ENCODE measurements at places on chromosomes 2 and 18.
A peak's percentile ranks its signal among the peaks of the same experiment; 100 is the strongest.

DNA sequence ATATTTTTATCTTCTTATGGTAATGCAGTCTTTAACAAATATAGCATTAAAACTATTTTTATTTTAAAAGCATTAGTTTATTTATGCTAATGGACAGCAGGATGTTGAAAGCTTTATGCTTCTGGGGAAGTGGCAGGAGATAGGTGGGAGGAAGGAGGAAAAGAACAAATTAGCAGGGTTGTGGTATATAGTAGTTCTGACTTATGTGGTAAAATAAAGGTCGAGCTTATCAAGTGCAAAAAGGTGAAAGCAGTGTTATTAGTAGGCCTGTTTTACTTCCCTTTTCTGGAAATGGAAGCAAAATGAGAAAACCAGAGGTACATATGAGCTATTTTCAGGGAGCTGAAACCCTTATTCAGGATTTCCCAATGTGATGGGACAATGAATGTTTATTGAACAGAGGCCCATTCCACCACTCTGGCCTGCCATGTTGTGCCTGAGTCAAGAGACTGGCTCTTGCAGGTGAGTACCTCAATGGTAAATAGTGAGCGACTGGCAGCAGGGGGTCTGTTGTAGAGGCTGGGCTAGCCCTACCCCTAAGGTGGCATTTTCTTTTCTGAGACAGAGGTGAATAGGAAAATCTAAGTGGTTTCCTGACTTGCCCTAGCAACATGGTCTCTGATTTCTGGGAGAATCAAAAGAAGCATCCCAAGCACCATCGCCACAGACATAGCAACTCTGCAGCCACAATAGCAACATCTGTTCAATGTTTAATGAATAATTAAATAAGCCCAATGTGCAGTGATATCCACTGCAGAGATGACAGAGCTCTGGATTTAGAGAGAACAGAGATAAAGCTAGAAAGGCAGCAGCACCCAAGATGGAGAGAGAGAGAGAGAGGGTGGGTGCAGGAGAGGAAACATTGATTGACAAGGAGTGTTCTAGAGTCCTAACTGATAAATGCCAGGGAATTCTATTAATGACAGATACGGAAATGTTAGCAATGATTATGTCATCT lies 119.7 kb downstream of the UPP2 start:
- DNase-seq, result no peak

- no peak for DNase-seq
Observed at GRCh38 chr2:8290771-8291352, 391.0 kb upstream of the ID2 start.

- no peak for DNase-seq
Observed at GRCh38 chr2:66601624-66602023, 166.7 kb downstream of the MEIS1 start.

DNA sequence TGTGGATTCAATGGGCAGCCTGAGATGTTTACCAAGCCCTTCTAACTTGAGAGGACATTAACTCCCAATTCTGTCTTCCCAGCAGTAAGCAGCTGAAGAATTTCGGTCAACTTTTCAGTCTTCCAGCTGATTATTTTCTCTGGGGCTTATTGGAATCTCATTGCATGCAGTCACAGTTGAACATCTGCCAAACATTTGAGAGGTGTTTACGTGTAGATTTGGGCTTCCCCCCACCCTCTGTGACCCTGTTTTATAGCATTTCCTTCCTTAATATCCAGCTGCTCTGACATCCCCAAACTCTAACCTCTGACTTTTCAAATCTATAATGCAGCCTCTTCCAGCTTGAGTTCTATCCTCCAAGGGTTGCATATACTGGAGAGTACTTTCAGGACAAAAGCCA lies 16.5 kb upstream of the VIT start:
- DNase-seq, result no peak

DNA sequence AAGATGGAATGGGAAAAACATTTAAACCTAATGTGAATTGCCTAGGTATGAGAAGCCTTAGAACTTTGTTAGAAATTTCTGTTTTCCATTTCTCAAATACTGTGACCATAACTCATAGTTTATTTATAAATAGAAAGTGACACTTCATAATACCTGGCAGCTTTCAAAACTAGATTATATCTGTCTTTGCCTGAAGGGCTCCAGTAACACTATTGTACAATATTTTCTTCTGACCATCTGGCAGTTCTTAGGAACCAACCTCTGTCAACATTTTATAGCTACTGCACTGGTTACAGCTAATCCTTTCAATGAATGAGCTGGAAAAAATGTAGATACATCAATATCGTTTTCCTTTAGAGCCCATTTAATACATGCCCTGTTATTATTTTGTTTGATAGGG lies 237.4 kb downstream of the CAMKMT start:
- peak; percentile 7 for DNase-seq

DNA sequence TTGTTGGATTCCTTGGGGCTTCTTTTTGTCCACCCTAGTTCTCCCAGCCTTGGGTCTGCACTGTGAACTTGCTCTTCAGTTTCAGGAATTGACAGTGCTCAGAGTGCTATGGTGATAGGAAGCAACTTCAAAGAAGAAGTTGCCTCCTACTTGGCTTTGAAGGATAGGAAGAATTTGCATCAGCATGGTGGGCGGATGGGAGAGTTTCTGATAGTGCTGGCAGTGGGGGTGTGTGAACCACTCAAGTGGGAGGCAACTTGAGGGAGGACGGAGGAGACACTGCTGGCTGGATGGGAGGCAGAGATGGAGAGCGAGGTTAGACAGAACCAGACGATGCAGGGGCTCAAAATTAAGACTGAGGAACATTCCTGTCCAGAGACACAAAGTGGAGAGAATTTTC lies 164.4 kb upstream of the SKOR2 start:
- DNase-seq, result no peak

DNA sequence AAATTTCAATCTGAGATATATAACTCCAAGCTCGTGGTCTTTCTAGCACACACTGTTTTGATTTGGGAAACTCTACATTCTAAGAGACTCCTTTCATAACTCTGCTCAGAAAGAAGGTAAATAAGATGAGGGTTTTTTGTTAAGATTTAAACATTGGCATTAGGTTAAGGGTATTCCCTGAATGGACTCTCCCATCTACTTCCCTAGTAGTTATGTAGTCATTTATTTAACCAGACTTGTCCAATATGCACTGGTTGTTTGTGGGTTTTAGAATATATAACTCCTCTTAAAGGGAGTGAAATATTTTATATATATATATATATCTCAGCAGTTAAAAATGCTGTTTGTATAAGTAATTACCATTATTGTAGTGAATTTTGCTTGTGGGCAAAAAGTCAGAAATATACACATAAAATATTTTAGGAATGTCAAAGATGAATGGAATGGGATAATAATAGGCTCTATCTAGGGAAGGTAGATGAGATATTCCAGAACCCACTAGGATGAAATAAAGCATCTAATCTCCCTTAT lies 61.5 kb upstream of the WDR75 start:
- DNase-seq, result no peak

- DNase-seq, result no peak
Observed at GRCh38 chr18:2963048-2963447, 49.9 kb downstream of the LPIN2 start.
